Skin of body (tissue), 3 donors: ENCODE measurements at places on chromosomes 2 and 18.
A peak's percentile ranks its signal among the peaks of the same experiment; 100 is the strongest.

GRCh38 chr2:119223521-119224390, at the start of gene STEAP3:
TSS of gene STEAP3 (plus strand) at chr2:119223834. CDS start at chr2:119231013, 7,179 bp downstream.
- DNase-seq = no peak

DNA sequence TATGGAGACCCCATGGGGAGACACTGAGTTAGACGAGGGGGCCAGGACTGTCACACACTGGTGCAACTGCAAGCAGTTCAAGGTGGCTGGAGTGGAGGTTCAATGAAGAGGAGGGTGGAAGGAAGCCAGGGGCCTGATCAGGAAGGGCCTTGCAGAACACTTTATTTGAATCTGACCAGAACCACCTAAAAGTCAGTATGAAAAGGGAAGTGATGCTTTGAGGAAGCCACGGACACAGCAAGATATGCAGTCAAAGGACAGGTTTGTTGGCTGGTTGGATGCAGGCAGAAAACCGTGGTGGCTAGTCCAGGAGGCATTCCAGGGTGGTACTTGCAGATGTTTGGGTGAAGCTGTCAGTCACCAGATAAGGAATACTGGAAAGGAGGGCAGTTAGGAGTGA, 3.5 kb upstream of the FAM124B start:
- DNase-seq = no peak

GRCh38 chr2:127105656-127106456, 1.1 kb downstream of the BIN1 start:
- DNase-seq = peak; percentile 57

DNA sequence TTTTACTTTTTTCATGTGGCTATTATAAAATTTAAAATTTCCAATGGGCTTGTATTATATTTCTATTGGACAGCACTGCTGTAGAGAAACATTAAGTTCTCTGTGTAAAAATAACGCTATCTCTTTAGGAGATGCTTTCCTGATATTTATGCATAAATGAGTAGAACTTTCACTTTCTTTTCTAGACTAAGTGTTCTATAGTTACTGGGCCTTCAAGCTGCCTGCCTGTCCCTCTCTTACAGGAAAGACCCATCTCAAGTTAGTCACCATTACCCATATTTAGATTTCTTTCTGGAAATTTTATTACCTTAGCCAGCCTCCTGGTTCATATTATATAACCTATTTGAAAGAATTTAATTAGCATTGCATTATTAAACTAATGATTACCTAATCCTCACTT, 4.8 kb downstream of the ITGA4 start:
- no peak for DNase-seq

DNA sequence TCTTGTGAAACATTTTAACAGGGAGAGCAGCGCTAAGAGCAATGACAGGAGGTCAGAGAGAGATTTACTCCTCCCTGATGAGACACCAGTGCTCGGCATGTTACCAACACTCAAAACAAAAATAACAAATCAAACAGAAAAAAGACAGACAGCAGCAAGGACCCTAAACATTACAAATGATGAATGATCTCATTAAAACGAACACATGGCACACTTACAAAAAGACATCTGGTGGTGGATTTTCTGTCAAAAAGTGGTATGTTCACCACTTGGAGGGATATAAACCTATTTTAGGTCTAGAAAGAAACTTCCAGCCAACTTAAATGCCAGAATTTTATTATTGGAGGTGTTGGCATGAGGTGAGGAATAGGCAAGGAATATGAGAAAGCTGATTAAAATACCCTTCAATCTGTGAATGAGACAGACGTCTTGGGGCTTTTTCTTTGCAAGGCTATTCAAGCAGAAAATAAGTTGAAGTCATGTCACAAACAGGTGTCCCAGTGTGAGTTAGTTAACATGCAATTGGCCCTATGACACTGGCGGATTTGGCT, 112.8 kb downstream of the PRELID3A start:
- DNase-seq = no peak

- DNase-seq = peak; percentile 5
These were observed 81.1 kb downstream of the LPIN1 start for GRCh38 chr2:11827547-11827946.

DNA sequence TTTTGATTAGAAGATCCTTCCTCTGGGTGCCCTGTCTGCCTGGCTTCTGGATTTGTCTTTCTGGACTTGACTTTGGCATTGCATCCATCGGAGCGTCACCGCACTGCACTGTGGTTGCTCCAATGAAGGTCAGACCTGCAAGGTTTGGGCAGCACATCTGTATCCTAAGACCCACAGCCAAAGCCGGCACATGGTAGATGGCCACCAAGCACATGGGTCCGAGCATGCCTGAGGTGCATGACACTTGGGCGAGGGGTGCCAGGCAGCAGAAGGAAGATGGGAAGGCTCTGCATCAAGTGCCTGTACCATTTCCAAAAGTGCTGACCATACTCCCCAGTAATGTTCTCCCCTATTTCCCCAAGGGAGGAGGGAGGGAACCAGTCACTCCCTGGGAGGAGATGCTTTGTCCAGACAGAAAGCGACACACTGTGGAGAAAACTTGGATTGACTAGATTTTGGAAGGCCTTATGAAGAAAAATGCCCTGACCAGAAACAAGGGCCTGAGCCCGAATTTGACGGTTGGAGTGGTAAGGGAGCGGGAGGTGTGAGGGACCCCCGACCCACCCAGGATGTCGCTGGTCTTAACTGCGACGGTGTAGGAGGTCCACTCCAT, 149.9 kb downstream of the LOXHD1 start:
- no peak for DNase-seq

GRCh38 chr2:237693291-237693994, 66.1 kb downstream of the LRRFIP1 start:
- DNase-seq = no peak

- DNase-seq = no peak
These were observed 56.6 kb upstream of the HK2 start for GRCh38 chr2:74777161-74777900.

- DNase-seq = peak; percentile 78
These were observed 157.2 kb downstream of the FMNL2 start for GRCh38 chr2:152492131-152492530.

DNA sequence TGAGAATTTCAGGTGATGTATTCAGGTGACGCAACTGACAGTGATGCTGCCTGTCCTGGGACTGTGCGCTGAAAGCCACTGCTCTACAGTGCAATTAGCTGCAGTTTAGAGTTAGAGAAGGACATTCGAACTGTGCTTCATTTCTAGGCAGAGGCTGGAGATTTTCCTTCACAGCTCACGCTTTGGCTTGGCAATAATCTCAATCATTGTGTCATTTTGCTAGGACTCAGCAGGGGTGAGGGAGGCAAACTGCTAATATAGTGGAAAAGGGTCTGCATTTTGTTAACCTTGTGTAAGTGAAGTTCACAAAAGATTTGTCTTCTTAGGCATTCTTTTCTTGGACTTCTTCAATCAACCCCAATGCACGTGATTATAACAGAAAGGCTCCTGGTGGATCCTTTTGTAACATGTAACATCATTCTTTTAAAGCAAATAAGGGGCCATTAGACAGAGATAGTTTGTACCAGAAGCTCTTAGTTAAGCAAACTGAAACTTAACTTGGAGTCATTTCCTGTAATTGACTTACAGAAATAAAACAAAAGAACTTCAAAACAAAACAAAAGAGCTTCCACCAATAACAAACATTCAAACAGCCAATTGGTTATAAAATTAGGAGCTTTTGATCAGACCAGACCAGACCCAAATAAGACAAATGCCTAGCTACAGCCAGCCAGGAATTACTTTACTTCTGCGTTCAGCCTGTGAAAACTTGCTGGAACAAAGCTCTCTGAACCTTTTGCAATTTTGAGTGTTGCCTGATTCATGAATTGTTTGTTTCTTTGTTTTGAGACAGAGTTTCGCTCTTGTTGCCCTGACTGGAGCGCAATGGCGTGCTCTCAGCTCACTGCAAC, 1376.3 kb upstream of the CELF4 start:
- no peak for DNase-seq

DNA sequence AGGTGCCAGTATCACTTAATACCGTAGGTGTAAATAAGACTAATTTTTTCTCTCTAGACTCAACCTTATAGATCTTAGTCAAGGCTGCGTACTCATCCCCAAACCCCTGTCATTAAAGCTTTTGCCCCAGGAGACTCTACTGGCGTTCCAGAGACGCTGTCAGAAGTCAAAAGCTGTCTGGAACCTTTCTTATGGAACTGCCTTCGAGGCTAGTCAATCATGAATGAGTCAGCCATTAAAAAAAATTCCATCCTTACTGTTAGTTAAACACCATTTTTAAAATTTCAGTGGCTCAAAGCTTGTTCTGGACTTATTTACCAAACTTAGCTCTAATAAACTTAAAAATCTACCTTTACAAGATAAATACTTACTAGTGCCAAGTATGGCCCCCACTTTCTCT, 52.1 kb downstream of the SPRED2 start:
- DNase-seq = no peak

- DNase-seq = no peak
These were observed 232.8 kb downstream of the CELF4 start for GRCh38 chr18:37332628-37333420.
